ENCODE measurements at places on chromosomes 5 and 9.

DNA sequence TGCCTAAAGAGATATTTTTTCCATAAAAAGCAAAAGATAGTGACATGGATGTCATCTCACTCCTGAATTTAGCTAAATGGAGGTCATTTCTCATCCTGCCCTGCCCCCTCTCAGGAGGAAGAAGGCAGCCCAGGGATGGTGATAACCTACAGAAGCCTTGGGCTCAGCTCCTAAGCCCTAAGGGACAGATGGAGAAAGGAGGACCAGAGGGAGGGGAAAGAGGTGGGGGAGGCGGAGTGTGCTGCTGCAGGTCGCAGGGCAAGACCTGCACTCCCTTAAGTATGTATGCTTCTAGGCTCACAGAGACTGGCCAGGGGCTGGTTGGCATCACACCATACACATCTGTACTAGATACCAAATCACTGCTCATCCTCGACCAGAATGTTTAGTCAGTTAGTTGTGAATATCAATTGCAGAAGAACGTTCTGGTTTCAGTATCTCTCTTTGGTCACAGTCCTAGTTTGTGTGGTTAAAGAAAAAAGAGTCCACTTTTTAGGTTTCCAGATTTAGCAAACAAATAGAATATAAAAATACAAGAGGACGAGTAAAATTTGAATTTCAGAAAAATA is 18.4 kb upstream of the CDKN2AIPNL start:
- DNase-seq = no peak

DNA sequence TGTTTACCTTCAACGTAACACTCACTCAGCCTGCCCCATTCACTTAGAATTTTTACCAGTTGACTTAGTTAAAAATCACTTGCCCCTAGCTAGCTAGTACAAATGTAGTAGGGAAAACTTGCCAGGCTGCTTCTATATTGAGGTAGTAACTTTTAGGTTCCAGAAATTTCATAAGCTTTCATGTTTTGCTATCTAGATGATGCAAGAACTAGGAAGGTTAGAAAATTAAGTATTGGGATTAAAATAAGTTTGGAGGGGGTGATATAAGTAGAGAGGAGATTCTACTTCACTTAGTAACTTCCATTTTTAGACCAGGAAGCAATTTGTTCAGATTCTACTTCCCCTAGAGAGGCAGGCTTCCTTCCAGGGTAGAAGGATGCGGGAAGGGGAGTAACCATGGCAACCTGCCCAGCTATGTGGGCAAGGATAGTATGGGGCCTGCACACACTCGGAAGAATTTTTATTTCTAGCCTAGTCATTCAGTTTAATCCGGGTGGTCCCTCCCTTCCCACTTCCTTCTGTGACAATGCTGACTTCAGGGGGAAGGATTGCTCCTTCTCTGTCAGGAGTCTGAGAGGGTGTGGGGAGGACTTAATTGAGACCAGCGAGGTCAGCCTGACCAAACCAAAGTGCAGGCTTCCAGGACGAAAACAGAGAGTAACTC is 4.2 kb downstream of the DAB2 start:
- DNase-seq = no peak

GRCh38 chr5:171610686-171611085 is 174.9 kb upstream of the SMIM23 start:
- DNase-seq = no peak

GRCh38 chr5:181084621-181085195 is 44.6 kb downstream of the BTNL9 start:
- no peak for DNase-seq

DNA sequence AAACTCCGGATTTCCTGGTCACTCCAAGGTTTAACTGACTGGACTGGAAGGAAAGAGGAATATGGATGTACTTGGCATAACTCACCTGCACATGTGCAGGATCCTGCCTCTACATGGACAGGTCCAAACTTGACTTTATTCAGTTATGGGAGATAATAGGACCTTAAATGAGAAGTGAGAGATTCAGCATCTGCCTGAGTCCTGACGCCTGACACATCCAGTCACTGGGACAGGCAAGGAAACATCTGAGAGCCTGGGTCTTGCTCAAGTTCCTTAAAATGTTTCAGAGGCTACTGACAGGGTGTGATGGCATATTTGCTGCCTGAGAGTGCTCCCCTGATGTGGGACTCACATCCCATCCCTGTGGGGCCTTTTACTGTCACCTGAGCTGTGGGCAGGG is 34.9 kb downstream of the ZNF354A start:
- no peak for DNase-seq

DNA sequence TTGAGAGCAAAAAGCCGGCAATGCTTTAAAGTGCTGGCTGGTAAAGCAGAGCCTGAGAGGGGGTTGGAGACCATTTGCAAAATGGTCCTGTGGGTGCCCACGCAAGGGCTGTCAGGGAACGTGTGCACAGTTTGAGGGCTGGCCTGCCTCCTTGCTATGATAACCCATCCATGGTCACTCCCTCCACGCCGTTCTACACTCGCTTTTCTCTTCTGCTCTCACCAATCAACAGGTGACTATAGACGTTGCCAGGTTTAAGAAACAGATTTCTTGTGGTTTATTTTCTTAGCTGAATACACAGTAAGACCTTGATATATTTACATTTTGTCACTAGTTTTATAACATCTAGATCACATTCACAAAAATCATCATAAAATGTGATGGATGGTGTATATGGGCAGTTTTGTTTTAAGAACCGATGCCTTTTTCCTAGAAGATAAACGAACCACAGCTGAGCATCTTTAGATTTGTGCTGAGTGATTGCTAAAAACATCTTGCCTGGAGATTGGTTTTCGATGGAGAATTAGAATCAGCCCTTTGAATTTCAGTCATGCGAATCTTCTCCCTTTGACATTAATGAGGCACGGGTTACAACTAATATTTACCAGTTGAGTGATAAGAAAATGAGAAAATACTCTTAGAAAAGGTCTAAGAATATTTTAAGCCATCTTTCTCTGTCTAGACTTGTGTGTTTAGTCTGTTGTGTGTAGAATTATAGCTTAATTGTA is 13.9 kb downstream of the MAP1B start:
- no peak for DNase-seq

DNA sequence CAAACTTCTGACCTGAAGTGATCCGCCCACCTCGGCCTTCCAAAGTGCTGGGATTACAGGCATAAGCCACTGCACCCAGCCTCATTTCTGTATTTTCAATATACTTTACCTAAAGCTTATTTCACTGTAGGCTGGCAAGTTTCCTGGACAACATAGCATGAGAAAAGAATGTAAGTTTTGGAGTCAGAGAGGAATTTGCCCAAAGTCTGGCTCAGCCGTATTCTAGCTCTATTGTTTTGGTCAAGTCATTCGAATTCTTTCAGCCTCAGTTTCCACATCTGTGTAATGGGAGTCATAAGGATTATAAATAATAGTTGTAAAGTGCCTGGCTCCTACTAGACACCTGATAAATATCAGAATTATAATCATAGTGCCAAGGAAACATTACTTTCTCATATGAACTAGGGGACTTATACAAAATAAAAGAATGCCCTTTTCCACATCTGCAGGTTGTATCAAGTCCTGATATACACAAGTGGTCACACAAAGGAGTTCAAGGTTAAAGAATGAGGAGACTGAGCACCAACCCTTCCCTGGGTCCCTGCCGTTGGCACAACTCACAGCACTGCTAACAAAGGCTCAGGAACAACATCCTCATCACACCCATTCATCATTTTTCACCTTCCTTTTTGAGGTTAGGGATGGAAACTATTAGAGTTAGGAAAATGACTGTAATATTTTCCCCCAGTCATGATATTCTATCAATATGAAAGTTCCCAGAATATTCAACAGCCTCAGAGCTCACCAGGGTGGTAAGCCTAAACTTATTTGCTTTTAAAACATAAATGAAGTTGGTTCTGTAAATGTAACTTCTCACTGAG is 34.6 kb upstream of the RAI14 start:
- DNase-seq = no peak

All from MM.1S (cell line).